Stimulated activated CD8-positive, alpha-beta memory T cell treated with anti-CD3 and anti-CD28 coated beads, Interleukin-7, amount 100 ng/mL, for 24 hours (primary cell): ENCODE measurements at places on chromosomes 12 and 14.

DNA sequence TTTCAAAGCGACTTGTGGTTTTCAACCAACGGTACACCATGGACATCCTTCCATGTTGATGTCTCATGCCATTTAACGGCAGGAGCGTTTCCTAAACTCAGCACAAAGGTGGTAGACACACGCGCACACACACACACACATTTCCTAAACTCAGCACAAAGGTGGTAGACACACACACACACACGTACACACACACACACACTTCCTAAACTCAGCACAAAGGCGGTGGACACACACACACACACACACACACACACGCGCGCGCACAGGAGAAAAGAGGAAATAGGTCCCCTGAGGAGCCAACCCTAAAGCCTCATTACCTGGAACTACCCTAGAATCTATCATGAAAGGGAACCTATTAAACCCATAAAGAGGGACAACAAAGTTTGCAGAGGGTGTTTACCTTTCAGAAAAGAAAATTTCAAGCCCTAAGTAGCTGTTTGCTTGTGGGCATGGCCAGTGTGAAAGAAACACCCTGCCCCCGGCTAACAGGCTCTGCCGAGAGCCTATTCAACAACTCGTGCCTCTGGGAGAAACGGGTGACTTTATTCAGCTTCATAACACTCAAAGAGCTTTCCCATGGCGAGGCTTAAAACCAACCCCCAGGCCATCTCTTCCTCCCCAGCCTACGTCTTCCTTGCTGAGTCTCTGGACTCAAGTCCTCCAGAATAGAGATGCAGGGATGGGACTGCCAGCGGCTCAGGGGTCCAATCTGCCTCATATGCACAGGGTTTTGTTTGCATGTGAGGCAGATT, 31.8 kb downstream of the SLC8B1 start:
- no peak for DNase-seq

GRCh38 chr14:25620515-25620914, 570.6 kb upstream of the STXBP6 start:
- no peak for DNase-seq

DNA sequence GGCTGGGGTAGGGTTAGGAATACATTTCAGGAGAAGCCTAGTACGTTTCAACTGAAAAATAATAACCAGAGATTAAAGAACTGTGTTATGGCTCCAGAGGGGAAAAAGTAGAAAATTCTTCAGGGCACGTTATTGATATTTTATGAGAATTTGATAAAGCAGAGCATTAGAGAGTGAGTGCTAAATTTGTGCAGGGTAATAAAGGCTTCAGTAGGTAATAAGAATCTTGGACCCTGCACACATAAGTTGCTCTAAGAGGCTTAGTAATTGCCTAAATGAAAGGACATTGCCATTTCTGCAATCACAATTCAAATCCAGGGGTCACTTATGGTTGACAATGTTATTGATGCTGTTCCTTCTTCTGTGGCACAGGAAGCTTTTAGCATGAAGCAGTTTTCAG, 439.4 kb upstream of the DCN start:
- no peak for DNase-seq

- DNase-seq, result no peak
Measured at GRCh38 chr12:11654338-11654737, 4.9 kb downstream of the ETV6 start.

DNA sequence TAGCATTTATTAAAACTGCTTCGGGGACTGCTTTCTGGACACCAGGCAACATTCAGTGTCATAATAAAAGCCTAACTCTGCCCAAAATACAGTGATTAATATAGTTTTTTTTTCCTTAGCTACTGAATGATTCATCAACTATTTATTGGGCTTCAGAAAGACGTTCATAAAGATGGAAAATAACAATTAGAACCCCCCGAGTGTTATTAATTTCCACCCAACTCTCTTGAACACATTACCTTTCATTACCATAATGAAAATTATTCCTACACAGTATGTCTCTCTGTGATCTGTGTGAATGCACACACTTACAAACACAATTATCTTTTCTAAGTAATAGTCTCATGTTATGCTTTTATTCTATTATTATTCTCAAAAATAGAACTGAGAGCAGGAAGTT, 473.0 kb downstream of the ADAMTS20 start:
- DNase-seq, result no peak

DNA sequence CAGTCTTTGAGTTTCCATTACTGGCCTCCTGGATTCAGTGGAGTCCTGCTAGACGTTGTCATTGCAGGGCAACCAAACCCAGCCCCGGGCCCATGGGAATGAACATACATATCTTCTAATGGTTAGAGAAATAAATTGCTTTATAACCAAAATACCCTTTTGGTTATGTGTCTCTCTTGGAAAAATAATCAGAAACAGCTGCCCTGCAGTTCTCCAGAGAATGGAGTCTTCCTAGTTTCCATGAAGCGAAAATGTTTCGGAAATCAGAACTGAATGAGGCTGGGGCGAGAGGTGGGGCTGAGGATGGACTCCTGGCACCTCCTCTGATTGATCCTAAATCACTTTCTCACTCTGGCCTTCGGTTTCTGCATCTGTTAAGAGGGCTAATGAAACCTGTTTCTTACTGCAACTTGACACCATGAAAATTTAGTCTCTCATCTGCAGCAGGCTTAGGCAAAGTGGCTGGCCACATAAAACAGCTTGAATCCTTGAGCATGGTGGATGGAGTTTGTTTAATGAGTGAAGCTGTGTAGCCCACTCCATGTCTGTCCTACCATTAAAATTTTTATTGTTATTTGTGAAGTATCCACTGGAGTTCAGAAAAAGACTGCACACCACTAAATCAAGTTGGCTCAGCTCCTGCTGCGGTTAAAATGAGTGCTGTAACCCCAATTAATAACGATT, 198.9 kb downstream of the CACNA1C start:
- DNase-seq, result no peak

- no peak for DNase-seq
Measured at GRCh38 chr12:122117979-122118378, 39.4 kb downstream of the MLXIP start.

- DNase-seq, result no peak
Measured at GRCh38 chr12:51322452-51322851, 1.5 kb downstream of the BIN2 start.

- no peak for DNase-seq
Measured at GRCh38 chr12:31246470-31246850, 79.5 kb downstream of the SINHCAF start.

- no peak for DNase-seq
Measured at GRCh38 chr14:93980456-93981201, 4.3 kb upstream of the ASB2 start.

- no peak for DNase-seq
Measured at GRCh38 chr14:67951529-67952135, 132.1 kb downstream of the RAD51B start.

- no peak for DNase-seq
Measured at GRCh38 chr14:64049616-64050381, 197.0 kb downstream of the SYNE2 start.

GRCh38 chr12:25677232-25677937, 124.3 kb upstream of the LMNTD1 start:
- no peak for DNase-seq

DNA sequence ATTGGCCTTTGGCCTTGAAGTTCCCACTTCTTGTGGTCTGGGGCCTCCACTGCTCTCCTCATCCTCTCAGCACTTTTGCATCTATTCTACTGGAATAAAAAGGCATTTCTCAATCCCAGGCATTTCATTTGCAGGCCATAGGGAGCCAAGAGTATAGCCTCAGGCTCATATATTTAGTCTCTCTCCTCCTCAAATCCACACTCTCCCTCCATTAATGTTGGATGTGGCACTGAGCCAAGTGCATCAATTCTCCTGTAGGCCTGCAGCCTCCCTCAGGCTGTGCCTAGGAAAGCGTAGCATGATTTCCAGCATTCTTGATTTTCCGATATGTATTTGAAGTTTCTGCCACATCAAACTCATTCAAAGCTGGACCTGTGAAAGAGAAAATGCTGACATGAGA, 211.5 kb upstream of the CPNE8 start:
- no peak for DNase-seq

DNA sequence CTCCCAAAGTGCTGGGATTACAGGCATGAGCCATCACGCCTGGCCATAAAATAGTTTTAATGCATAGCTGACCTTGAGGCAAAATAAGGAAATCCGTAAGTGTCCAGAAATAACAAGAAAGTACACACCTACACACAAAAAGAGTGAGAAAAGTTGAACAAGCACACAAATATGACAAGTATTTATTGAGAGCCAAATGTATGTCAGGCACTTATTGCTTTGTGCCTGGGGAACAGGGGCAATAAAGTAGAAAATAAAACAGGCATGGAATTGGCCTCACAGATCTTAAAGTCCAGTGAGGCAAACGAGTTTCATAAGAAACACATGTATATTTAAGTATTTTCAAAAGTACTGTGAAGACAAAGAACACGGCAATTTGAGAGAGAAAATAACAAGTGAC, 103.7 kb downstream of the ERGIC2 start:
- DNase-seq, result no peak

- DNase-seq, result no peak
Measured at GRCh38 chr14:49966304-49966809, 73.5 kb downstream of the ARF6 start.

- DNase-seq, result peak; percentile 46
Measured at GRCh38 chr12:109428037-109428629, 49.0 kb downstream of the KCTD10 start.

DNA sequence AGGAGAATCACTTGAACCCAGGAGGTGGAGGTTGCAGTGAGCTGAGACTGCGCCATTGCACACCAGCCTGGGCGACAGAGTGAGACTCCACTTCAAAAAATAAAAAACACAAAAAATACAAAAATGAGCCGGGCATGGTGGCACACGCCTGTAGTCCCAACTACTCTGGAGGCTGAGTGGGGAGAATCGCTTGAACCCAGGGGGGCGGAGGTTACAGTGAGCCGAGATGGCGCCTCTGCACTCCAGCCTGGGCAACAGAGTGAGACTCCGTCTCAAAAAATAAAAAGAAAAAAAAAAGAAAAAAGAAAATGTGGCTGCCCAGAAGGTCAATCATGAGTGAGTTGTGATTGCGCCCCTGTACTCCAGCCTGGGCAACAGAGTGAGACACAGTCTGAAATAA, 9.2 kb downstream of the DNAJC22 start:
- no peak for DNase-seq

GRCh38 chr14:23929136-23929535, 24.4 kb upstream of the DHRS4 start:
- no peak for DNase-seq

DNA sequence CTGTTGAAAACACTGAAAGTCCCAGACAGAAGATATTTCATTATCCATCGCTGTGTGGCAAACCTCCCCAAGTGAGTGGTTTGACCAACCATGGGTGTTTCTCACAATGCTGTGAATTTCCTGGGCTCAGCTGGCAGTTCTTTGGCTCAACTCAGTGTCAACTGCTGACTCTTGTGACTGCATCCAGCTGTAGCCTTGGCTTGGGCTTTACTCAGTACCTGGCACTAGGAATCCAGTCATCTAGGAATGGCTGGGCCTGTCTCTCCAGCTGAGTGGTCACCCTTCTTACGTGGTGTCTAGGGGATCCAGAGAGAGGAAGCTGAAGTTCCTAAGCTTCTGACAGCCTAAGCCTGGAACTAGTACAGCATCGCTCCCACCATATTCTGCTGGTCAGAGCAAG, 80.7 kb upstream of the PSMC1 start:
- DNase-seq, result no peak

- peak; percentile 20 for DNase-seq
Measured at GRCh38 chr12:51721282-51721940, 127.1 kb downstream of the FIGNL2 start.
